ENCODE measurements at places on chromosomes 6 and 20.

DNA sequence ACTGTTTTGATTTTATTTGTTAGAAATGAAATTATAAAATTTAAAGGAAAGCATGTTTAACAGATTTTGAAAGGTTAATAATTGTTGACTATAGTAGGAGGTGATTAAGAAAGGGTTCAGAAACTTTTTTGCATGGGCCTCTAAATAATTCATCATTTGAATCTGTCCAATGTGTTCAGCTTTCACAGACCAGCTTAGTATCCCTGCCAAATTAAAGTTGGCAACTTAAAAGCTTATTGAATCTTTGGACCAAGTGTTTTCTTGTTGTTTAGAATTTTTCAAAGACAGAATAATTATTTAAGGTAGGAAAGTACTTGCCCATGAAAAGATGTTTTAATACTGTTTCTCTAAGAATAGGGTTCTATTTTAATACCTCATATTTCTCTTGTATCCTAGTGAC is 466.0 kb downstream of the GJA1 start:
- DNase-seq, result no peak

GRCh38 chr20:50541606-50542041 is 31.4 kb downstream of the PTPN1 start:
- no peak for DNase-seq

- DNase-seq, result no peak
Measured at GRCh38 chr6:85747093-85747492, 104.4 kb upstream of the SYNCRIP start.

DNA sequence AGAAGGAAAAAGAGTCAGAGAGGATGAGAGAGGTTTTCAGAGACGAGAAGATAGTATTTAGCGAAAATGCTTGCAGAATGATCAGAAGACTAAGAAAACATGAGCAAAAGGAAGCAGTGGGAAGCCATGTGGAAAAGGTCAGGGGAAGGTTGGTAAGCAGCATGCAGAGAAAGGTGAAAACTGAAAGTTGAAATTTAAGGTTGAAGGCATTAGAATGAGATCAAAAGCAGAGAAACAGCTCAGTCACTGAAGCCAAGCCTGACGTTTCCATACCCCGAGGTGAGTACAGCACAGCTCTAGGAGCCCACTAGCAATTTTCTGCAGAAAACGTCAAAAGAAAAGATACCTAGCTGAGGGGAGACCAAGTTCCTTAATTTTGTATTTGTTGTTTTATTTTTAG is 19.1 kb upstream of the TFB1M start:
- no peak for DNase-seq

DNA sequence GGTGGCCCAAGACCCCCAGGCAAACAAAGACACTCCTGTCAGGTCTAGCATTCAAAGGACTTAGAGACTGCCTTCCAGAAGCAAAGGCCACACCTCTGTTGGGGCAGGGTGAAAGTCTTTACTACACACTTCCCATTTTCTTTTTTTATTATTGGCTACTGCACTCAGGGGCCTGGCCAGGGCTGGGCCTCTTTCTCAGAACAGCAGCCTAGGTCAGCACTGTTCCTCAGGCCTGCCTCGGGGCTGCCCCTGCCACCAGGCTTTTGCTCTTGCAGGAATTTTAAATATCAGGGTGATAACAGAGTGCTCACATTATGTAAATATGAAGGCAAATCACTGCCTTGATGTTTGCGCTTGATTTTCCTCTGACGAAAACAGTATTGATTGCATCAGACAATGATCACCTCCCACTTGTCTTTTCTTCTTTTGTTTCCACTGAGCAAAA is 18.5 kb downstream of the GSTA4 start:
- DNase-seq, result no peak

DNA sequence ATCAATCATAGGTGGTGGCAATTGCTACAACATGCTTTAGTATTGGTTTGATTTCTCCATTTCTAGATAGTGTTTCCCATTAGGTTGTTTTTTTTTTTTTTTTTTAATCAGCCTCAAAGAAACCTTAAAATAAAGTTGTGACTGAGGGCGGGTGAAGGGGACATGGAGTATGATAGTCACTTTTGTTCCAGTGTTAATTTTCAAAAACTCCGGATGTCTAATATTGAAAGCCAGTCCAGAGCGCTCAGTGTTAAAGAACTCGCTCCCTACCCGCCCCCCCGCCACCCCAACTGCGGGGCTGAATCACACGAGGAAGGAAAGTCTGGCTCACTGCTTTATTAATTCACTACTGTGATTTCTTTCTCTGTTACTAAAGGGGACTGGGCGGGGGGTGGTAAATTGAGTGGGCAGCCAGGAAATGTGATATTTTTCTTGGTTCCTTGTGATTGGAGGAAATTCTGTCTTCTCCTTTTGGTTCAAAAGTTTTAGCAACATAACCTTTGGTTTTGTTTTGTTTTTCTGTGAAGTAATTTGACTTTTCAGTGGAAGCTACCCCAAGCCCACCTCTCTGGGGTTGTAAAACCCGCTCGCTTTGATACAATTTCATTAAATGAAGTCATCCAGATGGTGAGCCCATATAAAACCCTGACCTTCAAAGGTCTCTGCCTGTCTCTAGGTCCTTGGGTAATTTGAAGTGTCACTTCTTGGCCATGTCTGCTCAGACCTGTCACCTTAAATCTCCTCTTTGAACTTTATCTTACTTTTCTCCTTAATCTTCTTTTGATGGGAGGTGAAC is 38.0 kb downstream of the TNFAIP3 start:
- DNase-seq, result peak; percentile 87

DNA sequence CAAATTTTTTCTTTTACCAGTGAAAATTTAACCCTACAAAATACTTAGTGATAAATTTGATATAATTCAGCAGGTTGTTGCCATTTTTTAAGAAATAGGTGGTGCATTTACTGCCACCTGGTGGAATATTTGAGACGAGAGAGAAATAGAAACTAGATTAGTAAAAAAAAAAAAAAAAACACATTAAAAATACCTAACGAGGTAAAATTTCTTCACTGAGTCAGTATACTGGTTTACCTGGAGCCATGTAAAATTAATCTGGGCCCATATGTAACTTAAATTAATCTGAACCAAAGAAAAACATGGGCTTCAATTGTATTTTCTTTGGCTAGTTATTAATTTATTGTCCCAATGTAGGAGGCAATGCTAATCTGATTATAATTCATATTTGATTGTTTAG is 520.8 kb downstream of the EPM2A start:
- DNase-seq, result peak; percentile 38

- no peak for DNase-seq
Measured at GRCh38 chr6:109050447-109051102, 44.1 kb downstream of the SESN1 start.

DNA sequence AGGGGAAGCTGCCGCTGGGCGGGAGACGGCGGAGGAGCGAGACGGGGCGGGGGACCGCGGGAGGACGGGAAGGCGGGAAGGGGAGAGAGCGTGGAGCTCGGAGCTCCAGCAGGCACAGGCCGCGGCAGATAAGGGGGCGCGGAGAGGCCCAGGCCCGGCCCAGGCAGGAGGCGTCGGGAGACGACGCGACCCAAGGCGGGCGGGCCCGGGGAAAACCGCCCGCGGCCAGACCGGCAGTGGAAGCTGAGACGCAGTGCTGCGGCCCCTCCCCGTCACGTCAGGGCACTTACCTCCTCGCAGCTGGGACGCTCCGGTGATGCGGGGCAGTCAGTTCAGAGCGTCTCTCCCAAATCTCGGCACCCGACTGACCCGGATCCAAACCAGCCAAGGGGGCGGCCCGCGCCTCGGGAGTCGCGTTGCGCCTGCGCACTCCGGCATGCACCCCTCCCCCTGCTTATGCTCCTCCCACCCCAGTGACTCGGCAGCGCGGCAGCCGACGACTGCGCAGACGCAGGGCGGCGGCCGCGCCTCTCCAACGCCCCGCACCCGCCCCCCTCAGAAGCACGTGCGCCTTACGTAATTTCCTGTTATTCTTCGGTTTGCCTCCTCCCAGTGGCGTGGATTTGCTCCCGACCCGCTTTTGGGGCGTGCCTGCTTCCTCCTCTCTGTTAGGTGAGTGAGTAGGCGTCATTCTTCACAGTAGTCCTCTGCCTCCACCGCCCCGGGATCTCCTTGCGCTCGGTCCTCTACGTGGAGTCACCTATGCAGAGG is at the start of gene OSER1:
TSS of gene OSER1 (minus strand) at position 366 of the 771 bp plus-strand sequence. CDS start 3,814 bp downstream, outside the sequence.
- DNase-seq, result peak; percentile 98

GRCh38 chr6:56842686-56843475 is 112.0 kb upstream of the BEND6 start:
- no peak for DNase-seq

DNA sequence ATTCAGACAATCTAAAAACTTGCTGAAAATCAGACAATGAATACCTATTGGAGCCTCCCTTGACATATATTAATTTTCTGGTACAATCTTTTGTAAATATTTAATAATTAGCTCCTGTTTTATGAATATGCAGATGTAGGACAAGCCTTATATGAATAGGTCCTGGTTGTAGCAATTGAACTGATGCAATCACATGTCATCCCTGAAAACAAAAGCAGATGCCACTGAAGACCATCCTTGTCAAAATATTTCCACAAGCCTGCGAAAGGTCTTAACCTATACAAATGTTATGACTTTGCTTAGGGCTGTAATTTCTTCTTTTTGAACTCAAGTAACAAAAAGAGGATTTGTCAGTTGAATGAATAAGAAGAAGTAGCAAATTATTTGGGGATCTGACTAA is 722.1 kb downstream of the EYS start:
- no peak for DNase-seq

DNA sequence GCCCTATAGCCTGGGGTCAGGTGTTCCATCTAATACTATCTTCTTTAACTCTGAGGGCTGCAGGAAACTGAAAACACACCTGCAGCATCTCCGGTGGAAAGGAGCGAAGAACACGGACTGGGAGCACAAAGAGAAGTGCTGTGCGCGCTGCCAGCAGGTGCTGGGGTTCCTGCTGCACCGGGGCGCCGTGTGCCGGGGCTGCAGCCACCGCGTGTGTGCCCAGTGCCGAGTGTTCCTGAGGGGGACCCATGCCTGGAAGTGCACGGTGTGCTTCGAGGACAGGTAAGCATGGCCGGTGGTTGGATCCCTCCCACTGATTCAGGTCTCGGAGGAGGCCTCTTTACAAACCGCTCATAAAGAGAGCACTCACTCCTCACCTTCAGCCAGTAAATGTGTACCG is 15.5 kb downstream of the SYTL3 start:
- no peak for DNase-seq

- DNase-seq, result no peak
Measured at GRCh38 chr6:54284161-54284860, 23.9 kb upstream of the TINAG start.

DNA sequence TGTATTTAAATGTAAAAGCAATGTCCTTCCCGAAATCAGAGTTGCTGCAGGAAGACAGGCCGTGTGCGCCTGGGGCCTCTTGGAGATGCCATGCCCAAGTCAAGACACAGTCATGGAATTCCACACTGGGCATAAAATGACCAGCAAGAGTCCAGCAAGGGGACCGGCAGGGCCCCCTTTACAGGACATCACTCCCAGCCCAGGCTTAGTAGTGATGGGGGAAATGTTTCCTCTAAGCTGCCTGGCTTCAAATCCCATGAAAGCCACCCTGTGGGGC is 1.9 kb upstream of the PPP1R3G start:
- DNase-seq, result no peak

GRCh38 chr6:47260021-47260420 is 49.7 kb downstream of the TNFRSF21 start:
- DNase-seq, result no peak

DNA sequence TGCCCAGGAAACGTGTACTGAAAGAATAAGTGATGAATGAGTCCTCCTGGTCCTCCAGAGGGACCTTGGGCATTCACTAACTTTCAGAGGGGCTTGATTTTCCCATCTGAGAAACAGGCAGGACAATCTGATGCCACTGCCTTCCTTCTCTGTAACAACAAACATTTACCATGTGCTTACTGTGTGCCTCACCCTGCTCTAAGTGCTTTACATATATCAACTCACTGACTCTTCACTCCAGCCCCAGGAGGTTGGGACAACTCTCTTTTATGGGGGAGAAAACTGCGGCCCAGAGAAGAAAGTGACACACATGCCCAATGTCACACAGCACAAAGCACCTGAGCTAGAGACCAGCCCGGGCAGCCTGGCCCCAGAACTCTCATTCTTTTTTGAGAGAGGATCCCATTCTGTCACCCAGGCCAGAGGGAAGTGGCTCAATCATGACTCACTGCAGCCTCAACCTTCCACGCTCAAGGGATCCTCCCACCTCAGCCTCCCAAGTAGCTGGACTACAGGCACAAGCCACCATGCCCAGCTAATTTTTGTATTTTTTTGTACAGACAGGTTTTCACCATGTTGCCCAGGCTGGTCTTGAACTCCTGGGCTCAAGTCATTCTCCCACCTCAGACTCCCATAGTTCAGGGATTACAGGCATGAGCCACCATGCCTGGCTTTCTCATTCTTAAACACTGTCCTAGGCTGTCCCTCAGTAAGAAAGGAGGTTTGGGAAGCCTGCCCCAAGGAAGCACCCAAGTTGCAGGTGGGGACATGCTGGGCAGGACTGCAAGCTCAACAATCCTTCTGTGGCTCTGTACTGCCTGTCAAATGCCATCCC is 38.0 kb downstream of the NOL4L start:
- DNase-seq, result no peak

GRCh38 chr6:116485559-116486184 is 24.5 kb downstream of the CALHM6 start:
- no peak for DNase-seq

DNA sequence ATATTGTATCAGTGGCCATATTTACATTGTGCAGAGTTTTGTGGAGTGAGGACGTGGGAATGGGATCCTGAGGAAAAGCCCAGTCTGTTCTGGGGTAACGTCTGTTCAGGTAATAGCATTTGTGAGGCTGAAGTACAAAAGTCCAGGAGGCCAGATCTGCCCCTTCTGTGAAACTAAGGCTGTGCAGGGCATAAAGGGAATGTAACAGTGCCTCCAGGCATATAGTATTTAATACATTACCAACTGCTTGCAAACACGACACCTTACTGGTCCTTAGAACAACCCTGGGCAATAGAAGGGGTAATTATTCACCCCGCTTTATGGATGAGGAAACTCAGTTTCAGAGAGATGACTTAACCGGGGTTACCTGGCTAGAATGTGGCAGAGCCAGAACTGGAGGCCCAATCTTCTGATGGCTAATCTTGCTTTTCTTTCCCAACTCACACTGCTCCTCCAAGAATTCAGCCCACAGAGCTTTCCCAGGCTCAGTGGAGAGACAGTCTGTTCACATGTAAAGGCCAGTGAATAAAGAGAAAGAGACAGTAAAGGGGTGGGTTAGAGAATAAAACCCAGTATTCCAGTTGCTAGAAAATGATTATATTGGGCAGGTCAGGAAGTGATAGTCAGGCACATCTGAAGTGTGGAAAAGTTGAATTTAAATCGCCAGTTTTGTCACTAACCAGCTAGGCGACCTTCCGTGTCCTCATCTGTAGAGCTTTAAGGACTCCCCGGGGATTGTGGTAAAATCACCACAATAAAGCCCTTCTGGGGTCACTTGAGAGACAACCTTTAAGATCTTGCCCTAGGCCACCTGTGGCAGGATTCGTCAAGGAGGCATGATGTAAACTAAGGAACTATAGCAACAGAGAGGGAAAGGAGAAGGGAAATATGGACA is 280.7 kb upstream of the CITED2 start:
- DNase-seq, result no peak

GRCh38 chr6:150470131-150470530 is 101.3 kb downstream of the IYD start:
- no peak for DNase-seq

Data from activated CD4-positive, alpha-beta T cell treated with anti-CD3 and anti-CD28 coated beads, Interleukin-2, Interleukin-4, amounts not matched to agents 100 ng/mL and 50 ng/mL, durations not matched to agents 16 hours and 8 hours (primary cell).